ENCODE measurements at places on chromosomes 13 and 19.

DNA sequence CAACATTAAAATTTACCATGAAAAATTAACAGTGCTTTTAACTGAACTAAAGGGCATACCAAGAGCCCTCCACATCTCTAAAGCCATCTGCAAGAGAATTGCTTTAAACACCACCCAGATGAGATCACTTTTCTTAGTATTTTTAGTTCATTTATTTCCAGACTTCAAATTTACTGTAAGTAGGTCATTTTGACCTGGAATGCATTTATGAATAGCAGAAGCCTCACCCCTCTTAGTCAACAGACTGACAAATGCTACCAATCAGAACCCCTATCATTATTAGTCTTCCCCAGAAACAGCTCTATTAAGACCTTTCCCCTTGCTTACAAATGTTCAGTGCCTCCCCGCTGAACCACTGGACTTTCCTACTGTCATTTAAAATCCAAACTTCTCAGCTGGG lies 27.3 kb downstream of the RUBCNL start:
- peak; percentile 8 for DNase-seq

- DNase-seq = no peak
Measured at GRCh38 chr13:106471957-106472543, 63.4 kb downstream of the EFNB2 start.

DNA sequence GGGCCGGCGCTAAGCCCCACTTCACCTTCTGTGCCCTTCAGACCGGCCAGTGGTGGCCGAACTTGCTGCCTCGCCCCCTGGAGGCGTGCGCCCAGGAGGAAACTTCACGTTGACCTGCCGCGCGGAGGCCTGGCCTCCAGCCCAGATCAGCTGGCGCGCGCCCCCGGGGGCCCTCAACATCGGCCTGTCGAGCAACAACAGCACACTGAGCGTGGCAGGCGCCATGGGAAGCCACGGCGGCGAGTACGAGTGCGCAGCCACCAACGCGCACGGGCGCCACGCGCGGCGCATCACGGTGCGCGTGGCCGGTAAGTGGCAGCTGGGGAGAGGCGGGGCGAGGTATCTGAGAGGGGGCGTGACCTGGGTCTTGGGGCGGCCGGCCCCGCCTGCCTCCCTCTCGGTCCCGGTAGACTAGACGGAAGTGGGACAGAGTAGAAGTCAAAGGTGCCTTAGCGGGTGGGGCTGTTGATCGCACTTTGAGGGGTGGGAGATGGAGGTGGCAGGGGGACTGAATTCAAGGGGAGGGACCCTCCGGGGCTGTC lies 5.6 kb downstream of the ICAM5 start:
- DNase-seq = no peak

- no peak for DNase-seq
Measured at GRCh38 chr13:21934284-21934683, 263.4 kb downstream of the FGF9 start.

DNA sequence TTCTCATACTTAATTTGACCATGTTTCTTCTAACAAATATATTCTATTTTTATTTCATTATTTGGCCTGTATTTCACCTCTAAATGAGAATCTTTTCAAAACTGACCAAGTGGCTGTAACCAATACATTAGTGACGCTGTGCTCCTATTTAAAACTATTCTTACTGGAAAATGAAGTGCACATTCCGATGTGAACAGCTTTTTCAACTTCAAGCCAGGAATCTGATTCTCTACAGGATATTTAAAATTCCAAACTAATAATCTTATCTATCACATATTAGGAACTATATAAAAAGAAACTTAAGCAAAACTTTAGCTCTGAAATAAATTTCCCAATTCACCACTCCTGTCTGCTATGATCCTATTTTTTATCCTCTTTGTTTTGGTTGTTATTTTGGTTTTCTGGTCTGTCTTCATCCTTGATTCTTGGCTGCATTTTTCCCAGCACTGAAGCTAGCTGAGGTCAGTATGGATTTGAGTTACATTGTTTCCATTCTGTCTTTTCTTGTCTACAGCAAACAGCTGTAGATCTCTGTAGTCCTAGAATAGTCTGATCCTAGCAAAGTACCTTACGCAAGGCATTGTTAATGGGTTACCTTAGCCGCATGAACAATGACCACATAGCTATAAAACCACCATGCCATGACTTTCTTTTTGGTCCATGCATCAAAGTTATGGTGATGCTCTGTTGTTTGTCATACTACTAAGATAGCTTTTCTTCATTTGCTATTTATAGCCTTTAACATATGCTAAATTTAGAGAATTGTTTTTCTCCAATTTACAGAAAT lies 748.6 kb upstream of the SPRY2 start:
- DNase-seq = no peak

- DNase-seq = no peak
Measured at GRCh38 chr19:19997656-19998268, 41.5 kb downstream of the ZNF682 start.

- DNase-seq = no peak
Measured at GRCh38 chr13:57045826-57046546, 94.7 kb upstream of the PRR20A start.

Data from skin of body (tissue), 3 donors.